ENCODE measurements at places on chromosomes 5 and 9.

DNA sequence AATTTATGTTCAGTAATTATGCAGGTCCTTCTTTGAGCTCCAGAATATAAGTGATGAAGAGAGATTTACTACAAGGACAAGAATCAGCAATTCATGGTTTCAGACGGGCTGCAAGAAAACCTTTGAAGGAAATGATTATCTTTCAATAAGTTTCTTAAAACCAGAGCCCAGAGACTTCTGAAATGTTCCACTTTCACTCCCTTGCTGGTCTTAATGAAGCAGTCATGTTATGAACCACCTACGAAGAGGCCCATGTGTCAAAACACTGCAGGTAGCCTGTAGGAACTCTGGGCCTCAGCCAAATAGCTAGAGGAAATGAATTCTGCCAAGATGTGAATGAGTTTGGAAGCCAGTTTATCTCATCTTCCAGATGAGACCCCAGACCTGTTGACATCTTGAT lies 505.9 kb upstream of the MEF2C start:
- DNase-seq: no peak

DNA sequence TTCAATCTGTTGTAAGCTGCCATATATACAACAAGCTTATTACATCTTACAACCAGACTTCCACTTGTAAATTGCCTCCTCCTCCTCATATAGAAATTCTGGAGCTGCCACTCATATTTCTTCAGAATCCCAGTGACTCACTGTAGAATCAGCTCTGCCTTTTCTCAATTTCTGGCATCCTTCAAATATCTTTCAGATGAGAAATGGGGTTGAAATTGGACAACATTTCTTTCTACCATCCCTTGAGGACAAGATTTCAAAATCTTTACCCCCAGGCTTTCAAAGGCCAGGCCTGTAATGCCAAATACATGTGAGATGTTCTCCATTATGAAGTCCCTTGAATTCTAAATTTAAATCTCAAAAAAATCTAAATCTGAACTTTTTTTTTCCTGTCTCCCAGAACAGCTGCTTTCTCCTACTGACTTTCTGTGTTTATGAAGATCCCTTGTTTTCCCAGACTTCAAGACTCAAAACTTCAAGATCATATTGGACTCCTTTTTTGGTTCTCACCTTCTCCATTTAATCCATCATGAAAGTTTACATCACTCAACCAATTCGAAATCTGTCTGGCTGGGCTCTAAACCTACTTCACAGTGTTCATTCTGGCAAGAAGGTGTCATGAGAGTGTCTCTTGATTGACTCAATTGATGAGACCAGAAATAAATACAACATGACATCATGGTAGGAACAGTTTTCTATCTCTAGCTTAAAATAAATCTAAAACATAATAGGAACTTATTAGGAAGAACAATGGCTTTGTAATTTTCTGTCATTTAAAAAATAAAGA lies 109.8 kb downstream of the HMHB1 start:
- DNase-seq: peak; percentile 25

DNA sequence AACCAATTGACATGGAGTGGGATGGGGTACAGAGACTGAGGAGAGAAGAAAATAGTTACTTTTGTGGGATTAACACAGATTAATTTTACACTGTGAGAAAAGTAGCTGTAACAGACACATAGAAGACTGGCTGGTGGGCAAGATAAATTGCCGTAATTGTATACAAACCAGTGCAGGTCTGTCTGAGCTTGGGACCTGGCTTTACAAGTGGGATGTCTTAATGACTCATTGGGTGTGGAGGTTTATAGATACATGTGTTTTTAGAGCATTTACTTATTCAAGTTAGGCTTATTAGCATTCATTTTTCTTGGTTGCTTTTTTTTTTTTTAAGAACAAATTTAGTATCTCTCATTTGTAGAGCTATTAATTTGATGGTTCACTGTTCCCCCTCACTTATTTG lies 37.5 kb downstream of the SLC44A1 start:
- DNase-seq: no peak

- no peak for DNase-seq
These were observed 34.4 kb upstream of the SLC25A51 start for GRCh38 chr9:37938121-37938891.

- DNase-seq: no peak
These were observed 342.4 kb downstream of the RASEF start for GRCh38 chr9:82720515-82720914.

- no peak for DNase-seq
These were observed 131.5 kb upstream of the SV2C start for GRCh38 chr5:75951716-75952115.

DNA sequence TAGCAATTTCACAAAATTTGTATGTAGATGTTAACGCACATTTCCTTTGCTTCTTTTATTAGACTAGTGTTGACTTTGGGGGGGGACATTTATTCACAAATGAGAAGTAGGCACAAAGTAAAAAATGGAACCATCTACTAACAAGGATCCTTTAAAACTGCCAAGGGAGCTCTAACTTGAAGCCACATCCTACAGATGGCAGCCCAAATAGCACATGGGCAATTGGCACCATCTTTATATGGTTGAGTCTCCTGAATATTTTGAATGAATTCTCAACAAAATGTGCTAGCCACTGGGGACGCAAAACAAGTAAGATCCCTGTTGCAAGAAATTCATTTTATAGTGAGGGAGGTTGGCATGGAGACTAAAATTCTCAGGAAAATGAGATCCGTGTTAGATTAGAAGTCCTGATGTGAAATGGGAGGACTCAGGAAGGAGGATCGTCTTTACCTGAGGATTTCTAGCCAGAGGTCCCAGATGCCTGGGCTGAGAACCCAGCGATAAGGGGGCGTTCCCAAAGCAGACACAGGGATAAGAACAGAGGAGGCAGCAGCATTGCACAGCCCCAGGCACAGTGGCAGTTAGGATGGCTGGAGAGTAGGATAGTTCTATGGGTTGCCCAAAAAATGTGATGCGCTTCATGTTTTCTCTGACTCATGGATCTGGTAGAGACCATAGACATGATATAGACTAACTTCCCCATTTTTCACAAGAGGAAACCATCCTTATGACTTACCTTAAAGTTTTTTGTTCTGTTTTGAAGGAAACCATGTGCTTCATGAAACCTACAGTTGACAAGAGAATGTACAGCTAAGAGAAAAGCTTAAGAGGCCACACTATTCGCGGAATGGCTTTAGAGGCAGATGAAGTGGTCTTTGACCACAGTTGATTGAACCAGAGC lies 37.4 kb downstream of the C9orf152 start:
- DNase-seq: no peak

DNA sequence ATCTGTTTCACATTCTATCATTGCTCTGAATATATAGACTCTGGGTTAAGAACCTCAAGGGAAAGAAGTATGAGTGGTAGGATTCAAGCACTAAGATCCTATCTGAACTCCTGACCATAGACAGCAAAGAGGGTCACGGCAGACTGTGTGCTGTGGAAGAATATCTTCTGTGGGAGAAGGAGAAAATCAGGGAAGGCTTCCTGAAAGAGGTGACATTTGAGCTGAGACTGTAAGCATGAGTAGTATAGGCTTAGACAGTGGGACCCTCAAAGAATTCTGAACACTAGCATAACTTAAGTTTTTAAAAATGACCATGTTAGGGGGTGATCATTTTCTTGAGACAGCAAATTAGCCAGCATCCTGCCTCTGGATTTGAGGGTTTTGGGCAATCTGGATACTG lies 3.9 kb downstream of the FRRS1L start:
- DNase-seq: no peak

DNA sequence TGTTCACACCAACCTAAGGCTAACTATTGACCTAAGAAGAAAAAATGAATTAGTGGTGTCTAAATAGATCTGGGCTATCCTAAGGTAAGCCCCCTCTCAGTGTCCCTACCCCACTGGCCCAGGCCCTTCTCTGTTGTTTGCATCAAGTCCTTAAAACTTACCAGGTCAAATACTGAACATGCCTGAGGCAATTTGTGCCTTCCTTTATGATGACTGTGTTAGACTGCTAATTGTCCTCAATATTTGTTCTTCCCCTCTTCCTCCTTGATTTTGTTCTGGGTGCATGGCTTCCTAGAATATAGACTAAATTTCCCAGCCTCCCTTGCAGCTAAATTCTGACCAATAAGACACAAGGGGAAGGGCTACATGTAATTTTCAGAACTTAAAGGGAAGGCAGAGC lies 199.9 kb downstream of the ADAMTS12 start:
- no peak for DNase-seq

DNA sequence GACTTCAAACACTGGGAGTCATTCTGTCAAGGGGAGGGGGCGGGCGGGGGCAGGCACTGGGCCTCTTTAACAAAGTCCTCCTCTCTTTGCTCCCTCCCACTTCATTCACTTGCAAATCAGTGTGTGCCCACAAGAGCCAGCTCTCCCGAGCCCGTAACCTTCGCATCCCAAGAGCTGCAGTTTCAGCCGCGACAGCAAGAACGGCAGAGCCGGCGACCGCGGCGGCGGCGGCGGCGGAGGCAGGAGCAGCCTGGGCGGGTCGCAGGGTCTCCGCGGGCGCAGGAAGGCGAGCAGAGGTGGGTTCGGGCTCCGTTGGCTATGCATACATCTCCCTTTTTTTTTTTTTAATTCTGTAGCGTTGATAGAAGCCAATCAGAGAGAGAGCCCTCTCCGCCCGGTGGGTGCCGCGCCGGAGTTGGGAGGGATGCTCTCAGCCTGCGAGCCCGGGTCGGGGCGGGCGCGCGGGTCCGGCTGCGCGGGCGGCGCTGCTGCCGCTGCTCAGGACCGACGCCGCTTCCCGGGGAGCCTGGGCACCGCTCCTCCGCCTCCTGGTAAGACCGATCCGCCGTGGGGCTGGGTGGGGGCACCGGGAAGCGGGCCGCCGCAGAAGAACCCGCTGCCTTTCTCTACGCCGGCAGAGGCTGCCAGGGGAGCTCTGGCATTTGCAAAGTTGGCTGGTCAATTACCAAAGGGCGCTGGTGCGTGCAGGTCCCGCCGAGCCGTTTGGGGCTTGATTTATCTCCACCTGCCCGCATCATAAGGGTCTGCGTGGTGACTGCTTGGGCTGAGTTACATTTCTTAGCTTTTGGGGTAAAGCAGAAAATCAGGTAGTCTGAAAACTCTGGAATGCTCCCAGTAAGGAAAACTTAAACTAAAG lies at the start of gene CDH6:
Gene CDH6, plus strand, starts transcription at position 96 of the 877 bp plus-strand sequence. CDS start 73,788 bp downstream, outside the sequence.
- no peak for DNase-seq

- no peak for DNase-seq
These were observed 12.2 kb upstream of the SLC38A9 start for GRCh38 chr5:55724281-55724680.

DNA sequence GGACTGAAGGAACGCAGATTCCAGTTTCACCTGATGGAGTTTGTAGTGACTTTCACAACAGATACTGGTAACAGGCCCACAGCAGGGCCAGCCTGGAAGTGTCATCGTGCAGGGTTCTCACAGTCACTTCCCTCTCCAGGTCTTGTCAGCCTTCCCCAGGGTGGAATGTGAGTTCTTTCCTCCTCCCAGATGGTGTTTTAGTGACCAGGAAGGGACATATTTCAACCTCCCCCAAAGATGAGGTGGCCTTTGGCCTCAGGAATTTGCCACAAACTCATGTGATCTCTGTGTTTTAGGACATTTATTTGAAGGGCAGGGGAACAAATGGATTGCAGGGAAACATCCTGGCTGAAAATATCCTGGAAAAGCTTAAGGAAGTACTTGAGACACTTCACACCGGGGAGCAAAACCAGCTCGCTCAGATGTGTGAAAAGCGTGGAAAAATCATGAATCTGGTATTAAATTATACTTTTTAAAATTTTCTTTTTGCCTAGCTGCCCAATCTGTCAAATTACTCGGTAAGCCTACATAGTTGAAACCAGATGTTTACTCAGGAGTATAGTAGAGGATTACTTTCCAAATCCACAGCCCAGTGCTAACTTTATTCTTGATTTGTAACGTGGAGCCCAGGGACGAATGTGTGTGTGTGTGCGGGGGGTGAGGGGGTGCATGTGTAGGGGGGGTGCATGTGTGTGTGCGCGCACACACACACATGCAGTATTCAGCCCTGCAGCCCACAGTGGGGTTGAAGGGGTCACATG lies 66.8 kb downstream of the PTPDC1 start:
- no peak for DNase-seq

- DNase-seq: no peak
These were observed 16.1 kb downstream of the GBGT1 start for GRCh38 chr9:133147412-133148198.

DNA sequence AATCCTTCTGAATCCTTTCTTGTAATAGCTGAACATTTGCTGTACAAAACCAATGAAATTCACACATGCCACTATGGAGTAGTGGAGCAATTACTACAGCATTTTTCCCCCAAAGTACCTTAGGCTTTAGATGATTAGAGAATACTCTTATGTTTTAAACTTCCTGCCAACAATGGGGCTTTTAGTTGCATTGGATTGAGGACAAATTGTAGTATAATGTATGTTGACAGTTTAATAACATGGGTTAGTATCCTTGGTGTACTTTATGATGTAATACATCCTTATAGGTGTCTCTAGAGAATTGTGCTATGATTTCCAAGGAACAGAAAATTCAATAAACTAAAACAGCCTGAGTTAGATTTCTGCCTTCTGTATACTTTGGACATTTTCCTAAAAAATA lies 422.7 kb upstream of the GRAMD2B start:
- DNase-seq: no peak

DNA sequence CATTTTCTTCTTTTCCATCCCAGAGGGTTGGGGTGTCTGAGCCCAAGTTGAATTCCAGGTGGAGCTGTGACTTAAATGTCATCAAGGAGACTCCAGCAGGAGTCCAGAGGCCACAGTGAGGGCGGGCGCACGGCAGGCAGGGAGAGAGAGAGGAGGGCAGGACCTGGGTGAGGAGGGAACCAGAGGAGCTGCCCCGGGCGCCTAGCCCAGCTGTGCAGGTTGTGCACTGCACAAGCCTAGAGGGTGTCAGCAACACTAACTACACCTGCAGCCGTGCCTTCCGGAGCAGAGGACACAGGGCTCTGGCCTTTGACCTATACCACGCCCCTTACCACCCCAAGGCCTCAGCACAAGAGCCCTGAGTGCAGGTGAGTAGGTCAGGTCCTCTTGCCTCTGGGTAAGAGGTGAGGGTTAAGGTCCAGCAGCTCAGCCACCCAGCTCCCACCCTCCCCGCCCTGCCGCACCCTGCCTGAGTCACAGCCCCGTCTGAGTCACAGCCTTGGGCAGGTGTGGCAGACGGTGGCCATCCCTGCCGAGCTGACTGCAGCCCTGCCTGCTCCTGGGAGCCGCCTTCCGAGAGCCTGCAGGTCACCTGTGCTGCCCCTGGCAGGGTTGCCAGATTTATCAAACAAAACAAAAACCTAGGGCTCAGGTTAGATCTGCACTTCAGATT lies 6.4 kb upstream of the AGPAT2 start:
- DNase-seq: no peak

GRCh38 chr5:12876541-12877298 lies 972.5 kb upstream of the CTNND2 start:
- no peak for DNase-seq

DNA sequence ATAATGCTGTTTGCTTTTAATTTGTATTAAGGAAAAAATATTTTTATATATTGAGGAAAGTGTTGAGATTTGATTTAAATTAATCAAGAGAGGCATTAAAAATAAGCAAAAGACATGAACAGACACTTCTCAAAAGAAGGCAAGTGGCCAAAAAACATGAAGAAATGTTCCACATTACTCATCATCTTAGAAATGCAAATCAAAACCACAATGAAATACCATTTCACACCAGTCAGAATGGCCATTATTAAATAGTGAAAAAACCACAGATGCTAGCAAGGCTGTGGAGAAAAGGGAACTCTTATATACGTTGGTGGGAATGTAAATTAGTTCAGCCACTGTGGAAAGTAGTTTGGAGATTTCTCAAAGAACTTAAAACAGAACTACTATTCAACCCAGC lies 45.9 kb downstream of the RANBP17 start:
- DNase-seq: no peak

GRCh38 chr5:41794471-41794870 lies 75.8 kb downstream of the OXCT1 start:
- no peak for DNase-seq

Data from putamen (tissue), 1 donor.